Stomach (tissue), 19 donors: ENCODE measurements at places on chromosomes 7 and 10.
A peak's percentile ranks its signal among the peaks of the same experiment; 100 is the strongest.

GRCh38 chr10:78306358-78306757 is 272.7 kb downstream of the RPS24 start:
- DNase-seq: no peak

- no peak for DNase-seq
Observed at GRCh38 chr7:63071396-63071795, 927.3 kb upstream of the ZNF722 start.

DNA sequence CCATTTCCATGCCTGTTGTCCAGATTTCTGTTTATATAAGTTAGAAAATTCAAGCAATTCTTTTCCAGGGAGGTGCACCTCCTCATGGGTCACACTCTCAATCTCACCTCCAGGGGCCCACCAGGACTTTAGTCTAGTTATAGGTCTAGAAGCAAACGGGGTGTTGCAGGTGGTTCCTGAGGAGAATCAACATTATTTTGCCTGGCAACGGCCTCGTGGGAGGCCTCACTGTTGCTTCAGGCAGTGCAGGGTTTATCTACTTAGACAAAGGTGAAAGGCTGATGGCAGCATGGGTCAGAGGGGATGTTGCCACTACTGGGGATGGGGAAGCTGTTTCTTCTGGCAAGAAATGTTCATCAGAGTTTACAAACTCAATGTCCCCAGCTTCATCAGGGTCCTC is 56.7 kb upstream of the LRRC18 start:
- DNase-seq: no peak

DNA sequence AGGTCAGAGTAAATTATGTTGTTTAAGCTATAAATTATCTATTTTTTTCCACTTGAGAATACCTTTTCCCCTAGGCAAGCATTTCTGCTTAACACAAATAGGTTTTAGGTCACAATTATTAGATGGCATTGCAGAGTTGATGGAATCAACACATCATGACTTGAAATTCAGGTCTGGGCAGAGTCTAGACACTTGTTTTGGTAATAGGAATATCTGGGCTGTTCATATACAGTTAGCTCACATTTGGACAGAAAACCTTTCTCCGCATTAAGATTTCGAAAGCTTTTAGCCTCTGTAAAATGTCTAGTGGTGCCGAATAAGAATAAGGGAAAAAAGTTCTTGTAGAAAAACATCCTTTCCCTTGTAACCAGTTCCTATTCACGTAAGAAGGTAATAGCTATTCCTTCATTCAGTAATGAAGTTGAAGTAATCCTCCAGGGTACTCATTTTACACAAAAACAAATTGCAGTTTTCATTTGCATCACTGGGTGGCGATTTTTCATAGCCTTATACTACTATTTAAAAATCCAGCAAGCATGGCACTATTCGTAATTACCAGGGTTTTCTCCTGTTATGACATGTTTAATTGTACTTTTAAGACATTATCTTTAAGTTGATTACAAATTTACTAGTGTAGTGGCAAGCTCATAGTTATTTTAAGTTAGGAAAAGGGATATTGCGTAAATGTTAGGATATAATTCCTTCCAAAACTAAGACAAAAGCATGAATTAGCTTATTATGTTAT is 37.0 kb downstream of the RPA3 start:
- DNase-seq: no peak

DNA sequence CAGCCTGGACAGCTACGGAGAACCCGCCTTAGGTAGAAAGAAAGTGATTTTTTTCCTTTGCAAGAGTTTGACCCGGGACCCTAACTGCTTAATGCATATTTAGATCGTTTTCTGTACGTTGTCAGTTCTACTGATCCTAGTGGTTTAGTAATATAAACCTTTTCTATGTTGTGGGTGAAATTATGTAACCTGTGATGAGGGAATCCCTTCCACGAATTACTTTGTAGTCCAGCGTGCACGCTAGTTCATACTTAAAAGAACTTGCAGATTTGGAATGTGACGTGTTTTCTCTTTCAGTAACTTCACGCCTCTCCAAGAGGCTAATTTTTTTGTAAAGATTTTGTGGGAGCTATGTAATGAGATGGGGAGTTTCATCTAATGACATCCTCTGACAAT is 705 bp downstream of the SLF2 start:
- DNase-seq: no peak

GRCh38 chr7:141452911-141453310 is 98.3 kb upstream of the AGK start:
- DNase-seq: no peak

GRCh38 chr10:49176310-49177268 is 11.6 kb downstream of the TMEM273 start:
- no peak for DNase-seq

DNA sequence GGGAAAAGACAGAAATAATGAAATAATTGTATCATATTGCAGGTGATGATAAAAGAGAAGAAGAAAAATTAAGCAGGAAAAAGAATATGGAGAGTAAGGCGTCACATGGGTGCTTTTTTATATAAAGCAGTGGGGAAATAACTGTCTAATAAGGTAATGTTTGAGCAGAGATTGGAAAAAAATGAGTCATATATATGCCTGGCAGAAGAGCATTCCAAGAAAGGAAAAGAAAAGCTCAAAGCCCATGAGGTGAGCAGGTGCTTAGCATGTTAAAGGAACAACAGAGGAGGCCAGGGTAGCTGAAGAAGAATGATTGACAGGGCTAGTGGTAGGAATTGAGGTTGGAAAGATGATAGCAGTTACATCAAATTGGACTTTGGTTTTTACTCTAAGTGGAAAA is 739.5 kb downstream of the SORCS1 start:
- no peak for DNase-seq

DNA sequence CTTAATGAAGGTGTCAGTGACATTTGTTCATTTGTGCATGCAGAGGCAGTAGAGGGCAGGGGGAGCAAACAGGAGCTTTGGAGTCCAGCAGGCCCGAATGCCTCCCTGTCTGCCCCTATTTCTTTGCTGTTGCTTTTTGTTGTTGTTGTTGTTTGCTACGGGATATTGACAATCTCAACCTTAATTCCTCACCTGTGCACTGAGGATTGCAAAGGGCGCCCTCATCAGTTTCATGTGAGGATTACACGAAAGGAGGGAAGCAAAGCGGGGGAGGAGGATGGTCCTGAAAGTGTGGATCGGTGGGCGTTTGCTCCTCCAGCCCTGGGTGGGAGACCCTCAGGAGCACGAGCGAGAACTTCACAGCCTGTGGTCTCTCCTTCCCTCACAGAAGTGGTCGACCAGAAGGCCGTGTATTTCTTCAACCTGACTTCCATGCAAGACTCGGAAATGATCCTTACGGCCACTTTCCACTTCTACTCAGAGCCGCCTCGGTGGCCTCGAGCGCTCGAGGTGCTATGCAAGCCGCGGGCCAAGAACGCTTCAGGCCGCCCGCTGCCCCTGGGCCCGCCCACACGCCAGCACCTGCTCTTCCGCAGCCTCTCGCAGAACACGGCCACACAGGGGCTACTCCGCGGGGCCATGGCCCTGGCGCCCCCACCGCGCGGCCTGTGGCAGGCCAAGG is 9.6 kb downstream of the GDF10 start:
- no peak for DNase-seq

DNA sequence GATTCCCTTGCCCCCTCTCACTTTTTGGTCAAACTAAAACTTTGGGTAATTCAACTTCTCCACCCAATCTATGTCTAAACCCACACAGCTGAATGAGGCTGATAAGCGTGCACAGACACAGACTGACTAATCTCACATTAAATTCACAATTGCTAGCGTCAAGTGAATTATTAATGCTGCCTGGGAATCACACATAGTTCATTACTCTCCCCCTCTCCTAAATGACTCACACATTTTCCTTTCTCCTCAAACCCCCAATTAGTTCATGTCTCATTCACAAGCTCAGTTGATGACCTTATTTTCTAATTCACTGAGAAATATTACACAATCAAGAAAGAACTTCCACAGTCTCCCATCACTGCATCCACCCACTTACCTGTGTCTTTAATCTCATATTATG is 14.5 kb downstream of the KLF14 start:
- no peak for DNase-seq

DNA sequence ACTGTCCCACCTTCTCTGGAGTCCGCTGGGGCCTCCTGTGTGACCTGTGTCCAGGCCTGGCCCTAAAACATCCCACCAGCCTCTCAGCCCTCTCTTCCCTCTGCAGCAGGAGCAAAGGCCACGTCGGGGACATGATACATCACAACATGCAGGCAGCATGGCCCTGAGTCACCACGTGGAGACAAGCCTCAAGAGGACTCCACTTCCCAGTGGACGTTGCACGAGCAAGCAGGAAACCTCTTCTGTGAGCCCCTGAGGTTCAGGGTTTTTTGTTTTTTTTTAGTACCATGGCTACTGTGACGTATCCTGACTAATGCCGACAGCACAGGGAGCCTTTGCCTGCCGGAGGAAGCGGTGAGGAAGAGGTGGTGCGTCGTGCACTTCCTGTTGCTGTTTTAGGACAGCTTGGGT is 165.9 kb downstream of the DNAJB6 start:
- peak; percentile 76 for DNase-seq

GRCh38 chr10:11358011-11358410 is 253.4 kb downstream of the USP6NL start:
- no peak for DNase-seq

DNA sequence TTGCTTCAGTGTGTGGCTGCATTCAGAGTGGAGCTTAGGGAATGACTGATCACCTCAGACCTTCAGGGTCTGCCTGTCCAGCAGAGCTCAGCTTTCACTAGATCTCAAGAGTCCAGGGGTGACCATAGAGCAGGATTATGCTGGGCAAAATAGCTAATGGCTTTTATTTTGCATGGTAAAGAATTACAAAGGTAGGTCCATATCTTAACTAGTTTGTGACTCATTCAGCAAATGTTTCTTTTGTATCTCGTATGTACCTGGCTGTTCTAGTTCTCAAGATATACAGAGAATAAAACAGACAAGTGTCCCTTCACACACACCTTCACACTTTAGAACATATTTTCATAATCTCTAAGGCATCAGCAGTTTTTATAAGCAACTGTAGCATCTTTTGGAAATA is 180.5 kb downstream of the DYNC1I1 start:
- peak; percentile 44 for DNase-seq

GRCh38 chr10:77516575-77516974 is 121.0 kb downstream of the KCNMA1 start:
- DNase-seq: no peak

GRCh38 chr10:93751832-93752231 is 5.9 kb upstream of the LGI1 start:
- peak; percentile 62 for DNase-seq

DNA sequence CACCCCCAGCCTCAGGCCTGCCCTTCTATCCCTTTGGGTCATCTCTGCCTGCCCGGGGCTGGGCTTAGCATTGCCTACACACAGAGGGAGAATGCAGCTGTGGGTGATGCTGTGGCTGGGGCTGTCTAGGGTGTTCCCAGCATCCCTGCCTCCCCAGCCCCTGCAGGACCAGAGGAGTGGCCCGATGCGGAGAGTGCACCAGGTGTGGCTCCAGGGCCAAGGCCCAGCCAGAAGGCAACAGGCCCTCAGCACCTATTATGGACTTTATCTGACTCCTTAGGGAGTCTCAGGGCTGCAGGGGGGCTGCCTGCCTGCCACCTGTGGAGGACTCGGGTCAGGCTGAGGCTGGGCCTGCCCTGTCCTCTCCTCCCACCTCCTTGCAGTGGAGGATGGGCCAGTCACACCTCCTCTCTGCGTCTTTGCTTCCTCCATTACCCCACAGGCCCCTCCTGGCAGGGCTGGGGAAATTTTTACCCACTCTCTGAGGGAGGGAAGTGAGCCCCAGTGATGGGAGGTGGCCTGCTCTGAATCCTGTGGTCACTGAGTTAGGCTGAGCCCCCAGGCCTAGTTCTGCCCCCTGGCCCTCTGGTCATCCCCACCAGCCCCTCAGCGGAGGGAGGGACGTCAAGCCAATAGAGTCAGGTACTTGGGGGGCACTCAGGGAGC is 92.9 kb upstream of the PCBD1 start:
- no peak for DNase-seq

GRCh38 chr10:110323503-110323902 is 18.8 kb upstream of the SMNDC1 start:
- DNase-seq: no peak

DNA sequence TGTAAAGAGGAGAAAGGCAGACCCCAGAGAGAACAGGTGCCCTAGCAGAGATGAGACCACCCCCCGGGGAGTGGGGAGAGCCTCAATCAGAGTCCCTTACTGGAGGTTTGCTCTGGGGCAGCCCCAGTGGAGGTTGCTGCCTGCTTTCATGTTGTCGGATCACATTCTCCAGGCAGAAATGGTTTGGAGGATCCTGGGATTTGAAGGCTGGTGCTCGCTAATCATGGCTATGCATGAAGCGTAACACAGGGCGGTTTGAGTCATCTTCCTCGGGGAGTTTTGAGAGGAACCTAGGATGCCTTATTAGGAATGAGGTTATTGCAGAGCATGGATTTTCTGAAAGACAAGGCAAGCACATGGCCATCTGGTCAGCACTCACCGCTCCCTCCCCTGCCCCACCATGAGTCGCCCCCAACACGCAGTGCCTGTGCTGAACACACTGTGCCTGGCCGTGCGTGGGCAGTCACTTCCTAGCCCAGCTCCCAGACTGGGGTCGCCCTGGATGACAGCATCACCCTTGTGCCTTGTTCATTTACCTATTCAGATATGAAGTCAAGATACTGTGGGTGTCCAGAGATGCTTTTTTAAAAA is 319.9 kb downstream of the DPP6 start:
- DNase-seq: peak; percentile 8

DNA sequence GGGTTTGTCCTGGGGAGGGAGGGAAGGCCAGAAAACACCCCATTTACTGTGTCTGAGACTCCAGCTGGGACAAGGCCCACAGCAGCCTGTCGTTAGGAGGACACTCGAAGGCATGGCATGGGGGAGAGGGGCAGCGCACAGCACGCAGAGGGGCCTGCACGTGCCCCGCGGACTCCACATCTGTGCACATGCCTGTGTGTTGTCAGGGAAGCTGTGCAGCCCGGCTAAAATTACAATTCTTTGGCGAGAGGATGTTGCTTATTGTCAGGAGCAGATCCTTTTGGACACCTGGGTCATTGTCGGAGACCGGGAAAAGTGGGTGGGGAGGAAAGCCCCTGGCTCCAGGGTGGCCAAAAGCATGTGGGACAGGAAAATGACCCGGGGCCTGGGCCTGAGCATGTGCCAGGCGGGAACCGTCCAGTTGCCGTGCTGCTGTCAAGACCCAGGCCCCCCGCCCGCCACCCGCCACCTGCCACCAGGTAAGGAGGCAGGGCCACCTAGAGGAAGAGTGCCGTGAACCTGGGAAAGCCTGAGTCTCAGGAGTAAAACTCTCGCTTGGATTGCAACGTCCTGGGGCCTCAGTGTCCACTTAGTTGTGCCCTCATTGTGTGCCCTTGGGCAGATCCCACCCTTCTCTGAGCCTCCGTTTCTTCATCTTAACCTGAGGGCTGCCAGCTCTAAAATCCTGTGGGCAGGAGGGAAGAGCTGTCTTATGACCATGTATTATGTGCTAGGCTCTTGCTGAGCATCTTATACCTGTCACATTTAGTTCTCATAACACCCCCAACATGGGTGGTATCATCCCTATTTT is 7.2 kb downstream of the VSIR start:
- DNase-seq: no peak

- no peak for DNase-seq
Observed at GRCh38 chr10:74151879-74152722, 1.1 kb downstream of the ADK start.
